ENCODE measurements at places on chromosomes 12 and 14.

DNA sequence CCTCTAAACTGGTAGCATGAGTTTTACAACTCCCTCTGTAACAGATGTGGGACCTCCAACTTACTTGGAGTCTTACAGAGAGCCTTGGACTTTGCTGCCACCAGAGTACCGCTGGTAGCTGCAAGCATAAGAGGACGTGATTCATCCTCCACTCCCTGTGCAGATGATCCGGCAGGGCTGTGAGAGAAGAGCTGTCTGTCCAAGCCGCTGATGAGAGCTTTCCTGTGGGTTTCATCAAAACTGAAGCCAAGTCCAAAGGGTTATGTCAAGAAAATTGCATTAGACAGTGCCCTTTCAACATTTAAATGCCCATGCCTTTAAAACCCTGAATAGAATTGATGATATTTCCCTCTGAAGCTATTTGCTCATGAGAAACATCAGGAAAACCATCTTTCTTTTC is 85.8 kb downstream of the LLPH start:
- DNase-seq, result no peak

- DNase-seq, result no peak
These were observed 14.3 kb downstream of the ISCA2 start for GRCh38 chr14:74507840-74508239.

GRCh38 chr12:74449872-74450271 is 87.8 kb upstream of the ATXN7L3B start:
- no peak for DNase-seq

- no peak for DNase-seq
These were observed 68.7 kb downstream of the PTPRQ start for GRCh38 chr12:80512781-80513180.

DNA sequence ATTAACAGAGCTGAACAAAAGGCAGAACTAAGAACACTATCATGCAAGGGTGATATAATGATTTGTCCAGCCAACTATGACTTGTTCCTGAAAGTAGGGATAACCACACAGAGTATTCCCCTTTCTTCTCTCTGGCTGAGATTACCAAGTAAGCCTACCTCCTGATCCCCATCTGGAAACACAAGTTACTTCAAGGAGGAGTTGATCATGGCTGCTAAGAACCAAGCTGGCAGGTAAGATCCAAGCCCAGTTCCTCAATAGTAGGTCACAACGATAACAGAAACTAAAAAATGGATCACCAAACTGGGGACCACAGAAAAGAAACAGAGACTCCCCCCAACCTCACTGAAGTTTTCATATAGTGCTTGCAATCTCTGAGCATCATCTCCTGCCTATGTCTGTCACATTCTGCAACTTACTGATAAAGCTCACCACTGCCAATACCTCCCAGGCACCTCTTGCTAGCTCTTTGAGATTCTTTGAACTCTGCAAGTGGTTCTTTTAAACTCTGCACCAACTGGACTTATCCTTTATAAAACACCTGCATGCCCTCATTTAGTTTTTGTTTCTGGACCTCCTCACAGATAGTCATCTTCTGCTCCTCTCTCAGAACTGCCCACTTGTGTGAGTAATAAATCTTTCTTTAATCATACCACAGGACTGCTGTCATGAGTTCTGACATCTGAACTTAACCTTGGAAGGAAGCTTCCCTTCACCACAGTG is 76.6 kb downstream of the LRP6 start:
- DNase-seq, result no peak

DNA sequence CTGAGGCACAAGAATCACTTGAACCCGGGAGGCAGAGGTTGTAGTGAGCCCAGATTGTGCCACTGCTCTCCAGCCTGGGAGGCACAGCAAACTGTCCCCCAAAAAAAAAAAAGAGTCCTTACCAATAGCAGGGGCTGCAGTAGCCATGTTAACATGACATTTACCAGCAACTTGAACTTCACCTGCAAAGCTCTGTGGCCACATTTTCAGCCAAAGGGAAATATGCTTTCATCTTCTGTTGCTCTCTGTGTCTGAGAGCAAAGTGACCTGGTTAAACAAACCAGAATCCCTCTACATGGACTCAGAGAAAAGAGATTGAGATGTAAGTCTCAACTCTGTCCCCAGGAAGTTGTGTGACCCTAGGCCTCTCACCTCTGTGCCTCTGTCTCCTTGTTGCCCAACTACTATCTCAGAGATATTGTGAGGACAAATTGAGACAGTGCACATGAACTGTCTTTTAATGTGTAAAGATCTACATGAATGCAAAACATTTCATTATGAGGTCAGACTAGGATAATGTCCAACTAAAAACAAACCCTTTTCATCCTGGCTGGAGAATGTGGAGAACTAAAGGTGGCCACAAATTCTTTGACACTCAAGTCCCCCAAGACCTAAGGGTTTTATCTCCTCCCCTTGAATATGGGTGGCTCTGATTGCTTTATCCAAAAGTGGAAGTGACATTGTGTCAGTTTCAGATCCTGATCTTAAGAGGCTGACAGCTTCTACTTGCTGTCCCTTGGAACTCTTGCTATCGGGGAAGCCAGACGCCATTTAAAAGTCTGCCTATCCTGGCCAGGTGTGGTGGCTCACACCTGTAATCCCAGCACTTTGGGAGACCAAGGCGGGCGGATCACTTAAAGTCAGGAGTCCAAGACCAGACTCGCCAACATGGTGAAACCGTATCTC is 24.7 kb upstream of the P2RX4 start:
- DNase-seq, result no peak

DNA sequence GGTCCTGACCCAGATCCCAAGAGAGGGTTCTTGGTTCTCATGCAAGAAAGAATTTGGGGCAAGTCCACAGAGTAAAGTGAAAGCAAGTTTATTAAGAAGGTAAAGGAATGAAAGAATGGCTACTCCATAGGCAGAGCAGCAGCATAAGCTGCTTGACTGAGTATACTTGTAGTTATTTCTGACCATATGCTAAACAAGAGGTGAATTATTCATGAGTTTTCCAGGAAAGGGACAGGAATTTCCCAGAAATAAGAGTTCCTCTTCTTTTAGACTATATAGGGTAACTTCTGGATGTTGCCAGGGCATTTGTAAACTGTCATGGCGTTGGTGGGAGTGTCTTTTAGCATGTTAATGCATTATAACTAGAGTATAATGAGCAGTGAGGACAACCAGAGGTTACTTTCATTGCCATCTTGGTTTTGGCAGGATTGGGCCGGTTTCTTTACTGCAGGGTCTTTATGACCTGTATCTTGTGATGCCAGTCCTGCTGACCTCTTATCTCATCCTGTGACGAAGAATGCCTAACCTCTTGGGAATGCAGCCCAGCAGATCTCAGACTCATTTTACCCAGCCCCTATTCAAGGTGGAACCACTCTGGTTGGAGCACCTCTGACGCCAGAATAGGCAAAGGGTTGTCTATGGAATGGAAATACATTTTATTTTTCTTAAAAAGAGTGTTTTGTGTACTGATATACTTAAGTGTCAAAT is 113.8 kb downstream of the OTOGL start:
- no peak for DNase-seq

- no peak for DNase-seq
These were observed 24.7 kb downstream of the SYNE2 start for GRCh38 chr14:63877550-63877939.

DNA sequence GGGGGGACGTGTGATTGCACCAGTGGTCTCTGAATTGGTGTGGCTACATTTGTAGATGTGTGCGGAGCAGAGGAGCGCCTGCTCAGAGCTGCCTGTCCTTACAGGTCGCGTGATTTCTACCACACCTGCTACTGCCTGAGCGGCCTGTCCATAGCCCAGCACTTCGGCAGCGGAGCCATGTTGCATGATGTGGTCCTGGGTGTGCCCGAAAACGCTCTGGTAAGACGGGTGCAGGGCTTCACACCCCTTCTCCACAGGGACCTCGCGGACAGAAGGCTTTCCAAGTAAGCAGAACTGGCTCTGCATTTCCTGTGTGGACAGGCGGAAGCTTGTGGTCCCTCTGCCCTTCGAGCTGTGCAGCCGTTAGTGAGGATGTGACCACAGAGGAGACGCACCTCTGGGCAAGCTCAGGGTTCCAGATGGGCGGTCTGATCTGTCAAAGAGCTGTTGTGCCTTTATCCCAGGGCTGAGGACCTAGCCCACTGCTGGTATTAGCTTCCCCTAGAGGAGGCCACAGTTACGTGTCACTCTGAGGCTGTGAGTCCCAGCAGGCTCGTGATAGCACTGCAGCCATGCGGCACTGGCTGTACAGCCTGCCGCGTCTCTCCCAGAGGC is 47.7 kb downstream of the MAX start:
- no peak for DNase-seq

DNA sequence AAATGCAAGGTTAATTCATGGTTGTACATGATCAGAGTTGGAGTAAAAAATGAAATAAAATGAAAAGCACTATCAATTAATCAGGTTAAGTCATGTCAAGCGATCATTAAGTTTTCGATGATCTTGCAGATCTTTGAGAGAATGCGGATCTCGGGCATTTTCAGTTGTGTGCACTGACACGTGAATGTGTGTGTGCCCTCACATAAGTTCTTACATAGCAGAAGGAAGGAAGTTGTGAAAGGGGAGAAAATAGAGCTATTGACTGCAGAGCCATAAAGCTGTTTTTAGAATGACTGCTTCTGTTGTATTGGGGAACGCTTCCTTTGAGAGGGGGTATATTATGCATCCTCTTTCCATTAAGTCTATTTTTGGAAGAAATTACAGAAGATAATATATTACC is 101.3 kb downstream of the HMGA2 start:
- DNase-seq, result no peak

- DNase-seq, result no peak
These were observed 976 bp downstream of the THAP2 start for GRCh38 chr12:71665090-71665463.

GRCh38 chr12:85157035-85157603 is 121.0 kb downstream of the LRRIQ1 start:
- DNase-seq, result no peak

DNA sequence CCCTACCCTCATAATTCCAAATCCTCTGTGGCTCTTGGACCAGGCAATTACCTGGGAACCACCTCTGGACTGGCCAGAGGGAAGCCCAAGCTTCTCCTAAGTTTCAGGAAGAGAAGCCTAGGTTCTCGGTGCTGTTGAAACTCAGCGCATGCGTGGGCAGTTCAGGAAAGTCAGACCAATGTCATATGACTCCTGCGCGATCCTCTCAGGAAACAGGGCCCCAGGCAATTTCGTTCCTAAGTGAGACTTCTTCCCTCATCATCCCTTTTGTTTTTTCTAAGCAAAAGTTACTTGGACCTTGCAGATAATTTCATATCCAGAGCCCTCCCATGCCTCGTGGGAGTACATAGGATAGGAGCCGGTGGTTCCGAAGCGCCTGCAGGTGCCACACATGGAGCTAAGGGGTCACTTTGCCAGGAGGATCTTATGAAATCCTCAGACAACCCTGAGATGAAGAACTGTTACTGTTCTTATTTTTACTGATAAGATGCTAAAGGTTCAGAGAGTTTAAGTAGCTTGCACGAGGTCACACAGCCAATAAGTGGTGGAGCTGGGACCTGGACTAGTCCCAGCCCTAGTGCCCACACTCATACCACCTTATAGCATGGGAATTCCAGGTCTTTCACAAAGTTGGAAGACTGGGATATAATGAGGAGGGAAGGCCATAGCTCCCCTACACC is 168.2 kb downstream of the ZFP36L1 start:
- no peak for DNase-seq

GRCh38 chr12:25052914-25053211 is 104.0 kb upstream of the BCAT1 start:
- no peak for DNase-seq

- DNase-seq, result no peak
These were observed 88.0 kb upstream of the MBIP start for GRCh38 chr14:36408388-36408787.

- no peak for DNase-seq
These were observed 31.9 kb upstream of the HIF1A start for GRCh38 chr14:61663312-61663979.

DNA sequence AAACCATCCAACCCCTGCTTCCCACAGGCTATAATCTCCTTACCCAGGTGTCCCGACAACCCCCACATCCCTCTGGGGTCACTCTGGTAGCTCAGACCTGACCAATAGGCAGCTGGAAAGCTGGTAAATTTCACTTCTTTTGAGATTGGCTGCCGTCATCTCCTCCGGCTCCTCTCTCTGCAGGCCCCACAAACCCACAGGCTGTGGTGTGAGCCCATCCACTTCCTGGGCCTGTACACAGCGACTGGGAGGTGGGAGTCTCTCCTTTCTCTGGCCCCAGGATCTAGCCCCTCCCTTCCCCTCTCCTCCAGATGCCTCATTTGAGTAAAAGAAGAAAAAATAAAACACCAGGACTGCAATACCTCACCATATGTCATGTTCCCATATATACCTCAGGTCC is 709 bp downstream of the INHBC start:
- no peak for DNase-seq

- DNase-seq, result no peak
These were observed 3.4 kb upstream of the DLK1 start for GRCh38 chr14:100723135-100723829.

- DNase-seq, result no peak
These were observed 98.8 kb downstream of the DUSP6 start for GRCh38 chr12:89253488-89253887.

GRCh38 chr12:117298648-117299225 is 62.7 kb downstream of the NOS1 start:
- no peak for DNase-seq

DNA sequence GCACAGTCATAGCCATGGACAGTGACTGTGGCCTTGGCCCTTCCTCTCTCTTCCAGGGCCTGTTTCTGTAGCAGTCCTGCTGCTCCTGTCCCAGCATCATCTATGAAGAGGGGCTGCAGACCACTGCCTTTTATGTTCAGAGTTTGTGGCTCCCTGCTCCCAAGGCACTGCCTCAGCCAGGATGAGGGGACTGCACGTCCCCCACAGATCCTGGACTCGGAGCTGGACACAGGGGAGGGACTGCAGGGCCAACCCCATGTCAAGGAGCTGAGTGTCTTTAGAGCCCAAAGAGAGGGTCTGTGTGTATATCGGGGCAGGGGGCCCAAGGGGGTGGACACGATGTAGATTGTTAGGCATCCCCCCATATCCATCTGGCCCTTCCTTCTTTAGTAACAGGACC is 60.6 kb upstream of the DIO3 start:
- DNase-seq, result no peak

GRCh38 chr12:53949631-53950436 is 4.9 kb upstream of the HOXC12 start:
- no peak for DNase-seq

DNA sequence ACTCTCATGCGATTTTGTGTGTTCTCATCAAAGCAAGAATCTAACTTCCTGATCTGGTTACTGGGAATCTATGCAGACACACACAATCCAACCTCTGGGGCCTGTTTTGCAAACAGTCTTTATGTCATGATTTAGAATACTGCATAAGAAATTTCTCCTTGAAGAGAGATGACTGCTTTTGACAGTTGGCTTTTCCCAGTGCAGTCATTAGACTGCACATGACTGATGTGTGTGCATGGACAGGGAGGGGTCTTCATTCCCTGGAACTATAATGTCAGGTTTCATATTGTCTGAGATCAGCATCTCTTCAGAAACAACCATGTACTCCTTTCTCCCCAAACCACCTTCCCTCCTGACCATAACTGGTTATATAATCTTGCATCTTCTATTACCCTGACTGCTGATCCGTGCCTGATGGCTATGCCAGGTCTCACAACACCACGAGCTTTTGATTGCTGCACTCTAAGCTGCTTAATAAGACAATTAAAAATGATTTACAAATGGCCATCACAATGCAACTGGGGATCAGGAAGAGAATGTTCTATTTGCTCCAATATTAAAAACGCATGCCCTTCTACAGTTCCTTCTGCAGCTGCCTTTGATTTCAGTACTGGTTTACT is 995.4 kb downstream of the NRXN3 start:
- DNase-seq, result no peak

All from stimulated activated CD4-positive, alpha-beta T cell treated with anti-CD3 and anti-CD28 coated beads, Interleukin-15, amount 100 ng/mL, for 1 hour (primary cell).